ENCODE measurements at places on chromosomes 11 and 22.

DNA sequence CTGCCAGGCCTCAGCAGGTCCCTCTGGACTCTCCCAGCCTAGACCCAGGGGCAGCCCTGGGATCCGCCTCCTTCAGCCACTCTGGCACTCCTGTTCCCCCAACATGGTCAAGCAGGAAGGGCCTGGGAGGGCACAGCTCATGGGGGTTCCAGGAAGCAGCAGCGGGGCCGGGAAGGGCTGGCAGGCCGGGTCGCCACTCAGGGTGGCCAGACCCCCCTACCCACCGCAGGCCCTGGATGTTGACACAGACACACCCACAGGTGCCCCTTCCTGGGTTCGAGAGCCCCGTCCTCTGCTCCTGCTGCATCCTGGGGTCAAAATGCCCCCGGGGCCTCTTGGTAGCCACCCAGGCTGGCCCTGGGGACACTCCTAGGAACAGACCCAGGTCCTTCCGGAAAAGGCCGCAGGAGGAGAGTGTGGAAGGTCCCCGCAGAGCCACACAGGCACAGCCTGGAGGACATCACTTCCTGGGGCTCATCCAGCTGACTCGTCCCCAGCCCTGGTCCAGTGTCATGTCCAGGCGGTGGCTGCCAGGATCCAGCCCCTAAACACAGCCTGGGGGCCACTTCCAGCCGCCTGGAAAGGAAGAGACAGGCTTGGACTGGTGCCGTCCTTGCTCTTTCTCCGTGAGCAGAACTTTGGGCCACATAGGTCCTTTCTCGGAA is 6.8 kb upstream of the PIM3 start:
- DNase-seq: no peak

- DNase-seq: no peak
Measured at GRCh38 chr11:76371170-76371569, 9.8 kb downstream of the THAP12 start.

DNA sequence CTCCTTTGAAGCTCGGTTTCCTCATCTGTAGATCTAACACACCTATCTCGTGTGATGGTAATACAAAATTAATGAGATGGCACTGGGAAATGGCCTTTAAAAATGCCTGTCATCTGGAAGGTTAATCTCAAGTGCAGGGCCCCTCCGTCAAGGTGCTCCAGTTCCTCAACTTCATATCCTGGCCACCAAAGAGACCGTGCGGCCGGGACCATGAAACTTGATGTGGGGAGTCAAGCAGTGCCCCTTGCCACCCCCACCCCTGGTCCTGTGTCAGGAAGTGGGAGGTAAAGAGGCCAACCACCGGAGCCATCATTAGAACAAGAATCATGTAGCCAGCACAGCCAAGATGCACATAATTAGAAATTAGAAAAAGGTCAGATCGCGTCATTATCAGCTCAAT is 108.2 kb downstream of the FEZ1 start:
- no peak for DNase-seq

DNA sequence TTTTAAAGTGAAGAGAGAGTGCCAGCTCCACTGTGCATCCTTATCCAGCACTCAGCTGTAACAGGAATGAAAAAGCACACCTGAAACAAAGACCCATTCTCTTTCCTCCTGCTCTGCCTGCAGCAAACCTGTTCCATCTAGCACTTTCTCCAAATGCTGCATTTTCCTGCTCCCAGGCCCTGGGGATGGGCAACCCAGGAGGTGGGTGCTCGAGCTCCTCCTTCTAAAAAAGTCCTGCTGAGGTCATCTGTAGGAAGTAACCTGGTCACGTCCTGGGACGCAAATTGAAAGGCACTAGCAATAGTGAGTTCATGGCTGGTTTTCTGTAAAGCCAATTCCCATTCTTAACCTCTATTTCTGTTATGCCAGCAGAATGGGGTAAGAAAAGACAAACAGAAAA is 173.7 kb downstream of the MAML2 start:
- DNase-seq: no peak

DNA sequence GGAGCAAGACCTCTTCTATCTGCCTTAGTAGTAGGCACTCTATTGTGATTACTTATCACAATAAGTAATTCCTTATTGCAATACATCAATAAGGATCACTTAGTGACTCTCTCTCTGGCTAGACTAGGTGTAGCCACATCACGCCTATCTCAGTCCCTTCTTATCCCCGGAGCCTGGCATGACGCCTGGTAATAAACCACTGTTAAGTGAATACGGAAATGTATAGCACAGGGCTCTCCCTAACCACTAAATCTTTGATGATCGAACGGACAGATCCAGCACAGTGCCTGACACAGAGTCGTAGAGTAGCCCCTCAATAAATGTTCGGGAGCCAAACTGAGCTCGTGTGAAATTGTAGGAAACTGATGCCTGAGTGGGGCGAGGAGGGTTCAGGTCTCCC is 143.3 kb downstream of the FBXO7 start:
- DNase-seq: no peak

- DNase-seq: no peak
Measured at GRCh38 chr22:17140022-17140421, 18.9 kb upstream of the TMEM121B start.

DNA sequence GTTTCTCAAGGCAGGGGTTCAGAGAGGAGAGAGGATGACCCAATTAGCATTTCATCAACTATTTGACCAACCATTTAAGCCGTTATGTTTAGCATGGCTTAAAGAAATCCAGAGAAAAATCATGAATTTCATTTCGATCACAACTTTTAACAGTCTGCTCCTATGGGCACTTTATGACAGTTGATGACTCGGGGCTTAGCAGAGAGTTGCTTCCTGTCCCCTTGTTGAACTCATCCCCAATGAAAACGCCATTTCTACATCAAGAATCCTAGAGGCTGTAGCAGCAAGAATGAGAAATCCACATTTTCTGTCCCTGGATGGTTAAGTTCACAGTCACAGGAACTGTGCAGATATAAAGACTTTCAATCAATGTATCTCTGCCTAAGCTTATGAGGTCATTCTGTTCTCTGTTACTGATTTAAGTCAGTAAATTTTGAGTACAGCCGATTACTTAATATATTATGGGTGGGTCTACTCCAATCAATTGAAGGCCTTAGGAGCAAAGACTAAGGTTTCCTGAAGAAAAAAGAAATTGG is 81.1 kb downstream of the BDNF start:
- no peak for DNase-seq

- DNase-seq: no peak
Measured at GRCh38 chr22:23231471-23232093, 51.3 kb downstream of the BCR start.

GRCh38 chr11:96292291-96293010 is 50.5 kb downstream of the MAML2 start:
- no peak for DNase-seq

DNA sequence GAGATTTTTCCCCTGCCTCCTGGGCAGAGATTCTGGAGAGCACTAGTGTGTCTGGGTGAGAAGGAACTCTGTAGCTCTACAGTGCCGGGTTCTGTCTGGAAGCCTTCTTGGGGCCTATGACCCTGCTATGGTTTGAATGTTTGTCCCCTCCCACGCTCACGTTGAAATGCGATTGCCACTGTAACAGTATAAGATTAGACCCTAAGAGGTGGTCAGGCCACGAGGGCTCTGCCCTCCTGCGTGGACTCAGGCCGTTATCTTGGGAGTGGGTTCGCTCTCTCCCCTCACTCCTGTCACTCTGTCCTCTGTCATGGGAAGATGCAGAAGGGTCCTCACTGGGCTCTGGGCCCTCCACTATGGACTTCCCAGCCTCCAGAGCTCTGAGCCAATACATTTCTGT is 3.5 kb downstream of the AP5B1 start:
- no peak for DNase-seq

DNA sequence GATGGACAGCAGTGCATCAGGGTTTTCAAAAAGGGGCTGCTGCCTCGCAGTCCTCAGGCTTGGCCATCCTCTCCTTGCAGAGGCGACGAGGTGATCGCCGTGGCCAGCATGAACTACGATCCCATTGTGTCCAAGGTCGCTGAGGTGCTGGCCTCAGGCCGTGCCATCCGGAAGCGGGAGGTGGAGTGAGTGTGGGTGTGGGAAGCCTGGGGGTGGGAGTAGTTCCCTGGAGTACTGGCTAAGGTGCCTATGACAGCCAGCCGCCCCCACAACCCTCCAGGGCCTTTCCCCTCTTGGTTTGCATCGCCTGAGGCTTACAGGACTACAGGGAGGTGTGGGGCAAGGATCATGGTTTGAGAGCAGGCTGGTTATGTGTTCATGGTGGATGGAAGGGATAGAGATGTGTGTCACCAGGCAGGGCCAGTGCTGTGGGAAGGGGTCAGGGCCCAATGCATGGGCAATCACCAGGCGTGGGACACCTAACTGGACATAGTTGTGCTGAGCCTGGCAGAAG is 2.1 kb upstream of the LZTR1 start:
- no peak for DNase-seq

DNA sequence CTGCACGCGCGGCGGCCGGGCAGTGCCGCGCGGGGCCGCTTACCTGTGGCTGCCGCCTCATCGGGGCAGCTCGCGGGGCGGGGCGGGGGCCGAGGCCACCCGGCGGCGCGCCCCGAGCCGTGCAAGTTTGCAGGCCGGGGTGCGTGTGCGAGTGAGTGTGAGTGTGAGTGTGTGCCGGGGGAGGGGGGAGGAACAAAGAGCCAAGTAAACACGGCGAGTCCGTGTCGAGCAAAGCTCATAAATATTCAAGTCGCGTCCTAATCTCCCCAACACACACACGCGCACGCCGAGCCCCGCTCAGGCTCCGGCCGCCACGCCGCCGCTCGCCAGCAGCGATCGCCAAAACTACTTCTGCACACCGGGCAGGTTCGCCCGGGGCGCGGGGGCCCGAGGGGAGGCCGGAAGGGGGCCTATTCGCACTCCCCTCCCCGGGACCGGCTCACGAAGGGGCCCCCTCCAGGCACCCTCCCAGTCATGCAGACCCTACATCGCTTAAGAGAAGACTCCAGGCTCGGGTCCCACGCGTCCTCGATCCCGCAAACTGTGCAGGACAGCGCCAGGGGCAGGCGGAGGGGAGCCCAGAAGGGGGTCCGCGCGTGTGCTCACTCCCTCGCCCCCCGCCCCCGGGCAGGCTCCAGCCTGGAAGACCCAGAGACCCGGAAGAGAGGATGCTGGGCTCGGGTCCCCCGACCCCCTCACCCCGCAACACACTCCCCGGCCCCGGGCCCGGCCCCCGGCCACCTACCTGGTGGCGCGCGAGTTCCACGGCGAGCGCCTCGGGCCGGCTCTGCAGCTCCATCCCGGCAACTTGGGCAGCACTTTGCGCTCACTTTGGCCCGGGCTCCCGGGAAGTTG is 827 bp downstream of the PHF21B start:
- no peak for DNase-seq

- no peak for DNase-seq
Measured at GRCh38 chr11:16883174-16883573, 131.0 kb downstream of the PLEKHA7 start.
